Ascending aorta (tissue), 2 donors: ENCODE measurements at places on chromosomes 16 and 17. TPM values are rescaled to one million over a fixed set of nuclear protein-coding genes. Genes with fewer than 3 reads are reported as not detected.

DNA sequence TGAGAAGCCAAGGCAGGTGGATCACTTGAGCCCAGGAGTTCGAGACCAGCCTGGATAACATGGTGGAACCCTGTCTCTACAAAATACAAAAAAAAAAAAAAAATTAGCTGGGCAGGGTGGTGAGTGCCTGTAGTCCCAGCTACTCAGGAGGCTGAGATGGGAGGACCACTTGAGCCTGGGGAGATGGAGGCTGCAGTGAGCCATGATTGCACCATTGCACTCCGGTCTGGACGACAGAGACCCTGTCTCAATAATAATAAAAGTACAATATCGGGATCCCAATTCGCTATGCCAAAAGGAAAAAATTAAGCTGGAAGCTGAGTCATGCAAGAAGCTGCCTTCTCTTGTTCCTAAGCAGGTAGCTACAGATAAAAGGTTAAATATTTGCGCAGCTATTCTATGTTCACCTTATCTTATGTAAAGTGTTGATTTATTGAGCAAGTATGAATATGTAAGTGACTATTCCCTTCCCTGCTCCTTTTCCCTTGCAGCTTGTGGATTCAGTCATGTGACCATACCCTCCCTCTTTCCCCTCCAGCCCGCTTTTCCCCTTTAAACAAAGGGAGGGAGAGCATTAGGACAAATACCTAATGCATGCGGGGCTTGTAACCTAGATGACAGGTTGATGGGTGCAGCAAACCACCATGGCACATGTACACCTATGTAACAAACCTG, 112.0 kb downstream of the LITAF start:
- no peaks in the 10 kb centered on the region for H3K4me1 ChIP-seq
- no peaks in the 10 kb centered on the region for H3K27me3 ChIP-seq

- peak overlapping the region; percentile 81 for H3K27ac ChIP-seq
- H3K4me1 ChIP-seq = peaks cover 29% of the 10 kb centered on the region
- peak; percentile 89 for DNase-seq
Observed at GRCh38 chr17:78383725-78384471, 5.4 kb downstream of the PGS1 start.

DNA sequence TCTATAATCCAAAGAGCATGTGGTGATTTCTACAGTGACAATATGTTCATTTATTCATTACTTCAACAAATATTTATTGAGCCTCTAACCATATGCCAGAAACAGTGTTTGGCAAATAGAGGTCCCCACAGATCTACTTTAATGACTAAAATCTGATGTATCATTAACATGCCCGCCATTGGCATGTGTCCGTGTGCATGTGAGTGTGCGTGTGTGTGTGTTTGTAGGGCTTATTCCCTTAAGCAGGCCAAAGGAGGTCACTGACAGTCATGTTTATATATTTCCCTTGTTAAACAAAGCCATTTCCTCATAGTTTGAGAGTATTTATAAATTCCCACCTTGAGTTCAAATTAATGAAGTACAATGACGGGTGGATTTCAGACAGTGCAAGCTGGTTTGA, 174.4 kb upstream of the IRX6 start:
- no peak for DNase-seq
- H3K4me1 ChIP-seq = no peaks in the 10 kb centered on the region
- no peak overlapping the region for H3K27ac ChIP-seq
- no peak overlapping the region for H3K4me3 ChIP-seq
- no peaks in the 10 kb centered on the region for H3K36me3 ChIP-seq
- no peaks in the 10 kb centered on the region for H3K27me3 ChIP-seq

DNA sequence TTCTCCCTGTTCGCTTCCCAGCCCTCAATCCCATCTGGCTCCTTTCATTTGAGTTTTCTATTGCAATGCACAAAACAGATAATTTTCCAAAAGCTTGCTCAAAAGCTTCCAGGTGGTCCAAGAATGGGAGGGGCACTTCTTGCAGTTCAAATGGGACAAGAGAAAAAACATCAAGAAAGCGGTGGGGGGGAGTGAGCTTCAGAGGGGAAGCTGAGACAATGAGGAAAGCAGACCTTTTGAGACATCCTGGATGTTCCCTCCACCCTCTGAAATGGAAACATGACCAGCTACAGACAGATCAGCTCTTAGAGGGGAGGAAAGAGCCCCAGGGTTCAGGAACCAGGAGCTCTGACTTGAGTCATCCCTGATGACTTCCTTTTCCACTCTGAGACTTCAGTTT, 368.2 kb downstream of the SLC39A11 start:
- H3K4me3 ChIP-seq = no peak overlapping the region
- no peaks in the 10 kb centered on the region for H3K4me1 ChIP-seq
- no peaks in the 10 kb centered on the region for H3K36me3 ChIP-seq
- DNase-seq = no peak

DNA sequence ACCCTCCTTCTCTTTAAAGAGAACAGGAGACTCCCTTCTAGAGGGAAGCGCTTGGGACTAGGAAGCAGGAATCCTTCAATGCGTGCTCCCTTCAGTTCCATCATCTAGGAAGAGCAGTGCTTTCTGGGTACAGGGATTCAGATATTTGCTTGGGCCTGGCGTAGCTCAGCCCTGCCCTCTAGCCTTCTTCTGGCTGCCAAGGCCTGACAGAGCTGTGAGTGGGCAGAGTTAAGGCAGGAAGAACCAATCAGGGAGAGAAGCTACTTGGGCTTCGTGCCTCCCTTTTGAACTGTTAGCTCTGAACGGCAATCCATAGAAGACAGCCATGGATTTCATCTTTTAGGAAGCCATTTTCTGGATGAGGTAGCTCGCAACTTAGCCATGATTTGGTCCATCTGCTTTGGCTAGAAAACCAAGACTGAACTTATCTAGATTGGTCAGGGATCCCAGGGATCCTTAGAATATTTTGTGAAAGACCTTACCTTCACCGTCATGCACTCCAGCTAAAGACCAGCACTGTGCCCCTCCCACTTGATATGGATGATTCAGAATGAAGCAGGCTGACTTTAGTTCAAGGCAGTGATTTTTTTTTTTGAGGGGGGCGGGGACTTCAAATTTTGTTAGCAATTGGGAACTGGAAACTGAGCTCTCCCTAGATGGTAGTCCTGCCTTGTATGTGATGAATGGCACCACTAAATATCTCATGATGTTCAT, 2.5 kb upstream of the CORO6 start:
- H3K4me3 ChIP-seq = no peak overlapping the region
- no peaks in the 10 kb centered on the region for H3K36me3 ChIP-seq
- no peaks in the 10 kb centered on the region for H3K27me3 ChIP-seq
- H3K4me1 ChIP-seq = peaks cover 6% of the 10 kb centered on the region

- H3K4me3 ChIP-seq = no peak overlapping the region
- DNase-seq = no peak
- H3K4me1 ChIP-seq = peaks cover 6% of the 10 kb centered on the region
- H3K27ac ChIP-seq = no peak overlapping the region
Observed at GRCh38 chr17:11857006-11857405, 140.3 kb downstream of the ZNF18 start.

OR1A1 gene
- total RNA-seq = not detected
